ENCODE measurements at places on chromosomes 1 and 21.

GRCh38 chr1:90936061-90936460 is 85.8 kb downstream of the ZNF644 start:
- no peak for DNase-seq

DNA sequence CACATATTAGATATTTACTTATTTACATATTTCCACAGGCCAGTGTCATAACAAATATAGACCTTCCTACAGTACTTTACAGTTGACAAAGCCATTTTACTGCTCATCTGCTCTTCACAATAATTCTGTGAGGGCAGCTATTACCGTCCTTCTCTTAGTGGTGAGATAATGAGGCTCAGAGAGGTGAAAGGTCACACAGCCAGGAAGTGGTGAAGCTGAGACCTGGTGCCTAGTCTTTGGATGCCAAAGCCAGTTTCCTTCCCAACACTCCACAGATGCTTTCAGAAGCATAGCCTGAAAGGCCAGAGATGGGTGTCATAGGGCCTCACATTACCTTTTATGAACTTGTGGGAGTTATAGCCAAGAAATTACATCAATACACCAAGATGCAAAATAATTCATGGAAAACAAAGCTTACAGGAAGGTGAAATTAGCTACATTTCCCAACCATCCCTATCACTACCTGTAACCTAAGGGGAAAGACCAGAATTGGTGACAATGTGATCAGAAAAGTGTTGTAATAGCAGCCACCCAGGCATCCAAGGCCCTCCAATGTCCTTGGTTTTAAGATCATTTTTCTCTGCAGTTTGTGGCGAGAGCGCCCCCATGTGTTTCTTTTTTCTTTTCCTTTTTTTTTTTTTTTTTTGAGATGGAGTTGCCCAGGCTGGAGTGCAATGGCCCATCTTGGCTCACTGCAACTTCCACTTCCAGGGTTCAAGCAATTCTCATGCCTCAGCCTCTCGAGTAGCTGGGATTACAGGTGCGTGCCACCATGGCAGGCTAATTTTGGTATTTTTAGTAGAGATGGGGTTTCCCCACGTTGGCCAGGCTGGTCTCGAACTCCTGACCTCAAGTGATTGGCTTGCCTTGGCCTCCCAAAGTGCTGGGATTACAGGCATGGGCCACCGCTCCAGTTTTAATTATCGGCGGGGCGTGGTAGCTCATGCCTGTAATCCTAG is 26.5 kb upstream of the RPL11 start:
- no peak for DNase-seq

DNA sequence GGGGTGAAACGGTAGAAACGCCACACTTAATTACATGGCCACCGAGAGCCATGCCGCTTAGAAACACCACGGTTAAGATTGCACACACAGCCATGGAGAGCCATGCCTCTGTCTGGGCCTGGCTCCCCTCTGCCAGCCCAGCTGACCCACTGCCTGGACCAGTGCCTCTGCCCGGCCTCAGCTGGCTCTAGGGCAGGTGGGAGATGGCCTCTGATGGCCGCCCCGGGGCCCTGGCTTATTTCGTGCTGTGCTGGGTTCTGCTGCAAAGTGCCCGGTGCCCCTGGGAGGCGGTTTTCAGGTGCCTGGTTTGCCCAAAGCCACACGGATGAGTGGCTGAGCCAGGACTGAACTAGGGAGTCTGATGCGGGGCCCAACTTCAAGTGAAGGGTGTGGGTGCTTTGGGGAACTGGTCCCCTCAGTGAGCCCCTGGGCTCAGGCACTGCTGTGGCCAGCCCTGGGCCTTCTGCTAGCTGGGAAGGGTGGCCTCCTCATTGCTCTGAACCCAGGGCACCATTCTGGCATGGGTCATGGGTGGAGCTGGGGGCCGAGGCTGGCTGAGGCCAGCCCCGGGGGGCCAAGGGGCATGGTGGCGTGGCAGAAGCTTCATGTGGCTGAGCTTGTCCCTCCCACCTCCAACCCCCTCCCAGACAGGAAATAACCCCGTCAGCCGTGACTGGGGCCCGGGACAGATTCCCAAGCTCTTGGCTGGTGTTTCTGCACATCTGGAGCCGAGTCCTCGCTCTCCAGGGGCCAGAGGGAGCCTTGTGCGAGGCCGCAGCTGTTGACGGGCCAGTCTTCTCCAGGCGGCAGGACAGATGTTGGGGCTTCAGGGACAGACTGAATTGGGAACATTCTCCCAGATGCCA is 1.9 kb upstream of the GPR153 start:
- DNase-seq, result no peak

DNA sequence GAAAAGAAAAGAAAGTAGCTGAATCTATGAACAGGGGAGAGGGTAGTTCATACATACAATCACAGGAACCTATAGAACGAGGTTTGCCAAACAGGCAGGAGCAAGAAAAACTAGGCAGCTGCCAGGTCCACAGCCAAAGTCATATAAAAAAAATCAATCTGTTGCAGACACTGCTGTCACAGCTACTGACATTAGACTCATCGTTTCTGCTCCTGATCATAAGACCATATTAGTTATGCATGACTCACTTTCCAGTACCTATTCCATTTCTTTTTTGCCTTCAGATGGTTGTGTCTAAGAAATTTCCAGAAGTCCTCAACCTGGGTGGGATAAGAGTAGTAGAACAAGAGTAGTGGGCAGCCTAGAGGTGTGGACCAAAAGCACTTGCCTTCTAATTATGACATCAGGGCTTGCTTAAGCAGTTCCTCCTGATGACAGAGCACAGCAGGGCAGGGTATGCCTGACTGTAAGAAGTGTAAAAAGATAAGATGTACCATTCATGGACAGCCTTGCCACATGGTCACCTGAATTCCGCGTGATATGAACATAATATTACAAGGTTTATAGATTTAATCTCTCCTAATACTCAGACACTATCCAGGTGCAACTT is 323.2 kb upstream of the SGIP1 start:
- DNase-seq, result no peak

DNA sequence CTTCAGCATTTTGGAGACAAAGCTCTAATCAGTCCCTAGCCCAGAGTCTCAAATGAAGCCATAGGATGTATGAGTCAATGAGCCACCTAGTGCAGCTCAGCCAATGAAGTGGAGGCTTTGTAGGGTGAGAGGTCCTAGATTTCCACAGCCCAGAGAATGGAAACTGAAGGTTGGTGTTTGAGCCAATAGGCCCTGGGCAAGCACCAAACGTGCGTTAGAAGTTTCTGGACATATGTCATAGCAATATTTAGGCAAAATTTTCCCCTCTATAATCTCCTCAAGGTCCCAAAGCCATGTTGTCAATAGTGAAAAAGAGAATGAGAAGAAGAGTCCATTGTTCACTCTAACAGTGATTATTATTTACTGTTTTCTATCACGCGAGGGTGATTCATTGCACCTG is 361.3 kb downstream of the PLPP3 start:
- DNase-seq, result no peak

- peak; percentile 14 for DNase-seq
Observed at GRCh38 chr1:215146240-215146975, 63.9 kb downstream of the KCNK2 start.

DNA sequence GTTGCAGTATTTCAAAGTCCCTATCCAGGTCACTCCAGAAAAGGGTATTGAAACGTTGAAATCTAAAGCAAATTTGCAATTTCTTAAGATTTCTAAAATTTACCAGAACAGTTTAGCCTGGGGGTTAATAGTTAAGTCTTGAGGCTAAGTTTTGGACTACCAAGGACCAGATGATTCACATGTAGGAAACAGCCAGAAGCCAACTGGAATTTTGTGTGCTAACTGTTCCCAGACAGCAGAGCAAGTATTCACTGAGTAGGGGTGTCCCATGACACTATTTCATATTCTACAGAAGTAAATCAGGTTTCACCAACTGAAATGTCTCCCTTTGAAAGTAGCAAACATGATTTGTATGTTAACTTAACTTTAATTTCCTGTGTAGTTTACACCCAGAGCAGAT is 11.5 kb upstream of the C1orf105 start:
- DNase-seq, result no peak

DNA sequence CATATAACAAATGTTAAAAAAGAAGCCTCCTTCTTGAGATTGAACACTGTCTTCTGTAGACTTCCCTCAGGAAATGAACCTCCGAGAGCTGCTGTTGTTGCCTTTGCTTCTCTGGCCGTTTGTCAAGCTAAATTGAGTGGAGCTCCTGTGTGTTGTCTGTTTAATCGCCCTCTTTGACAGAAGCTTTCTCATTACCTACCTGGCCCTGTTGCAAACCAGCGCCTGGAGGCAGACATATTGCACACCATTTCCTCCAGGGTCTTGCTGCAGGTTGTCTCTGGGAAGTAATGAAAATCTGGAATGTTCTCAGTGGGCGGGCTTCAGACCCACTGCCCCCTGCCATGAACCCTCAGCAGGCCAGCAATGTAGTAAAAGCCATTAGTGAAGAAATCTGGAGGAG is 83.3 kb downstream of the GABPA start:
- no peak for DNase-seq

- no peak for DNase-seq
Observed at GRCh38 chr1:39488012-39488545, 3.4 kb upstream of the BMP8A start.

DNA sequence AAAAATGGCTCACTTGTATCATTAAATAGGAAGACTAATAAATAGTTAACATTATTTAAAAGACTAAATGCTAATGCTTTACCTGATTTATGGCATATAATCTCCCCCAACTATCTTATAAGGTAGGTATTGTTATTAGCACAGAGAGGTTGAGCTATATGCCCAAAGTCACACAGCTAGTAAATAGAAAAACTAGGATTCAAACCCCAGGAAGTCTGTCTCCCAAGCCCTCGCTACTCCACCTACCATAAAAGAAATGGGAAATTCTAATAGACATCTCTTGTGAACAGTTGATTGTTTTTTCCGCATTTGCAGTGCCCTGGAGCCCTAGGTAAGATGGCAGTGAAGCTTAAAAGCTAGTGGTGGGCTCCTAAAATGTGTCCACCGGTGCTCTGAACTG is 65.2 kb upstream of the SOD1 start:
- DNase-seq, result no peak

GRCh38 chr1:227451954-227452353 is 111.4 kb upstream of the ZNF678 start:
- no peak for DNase-seq

DNA sequence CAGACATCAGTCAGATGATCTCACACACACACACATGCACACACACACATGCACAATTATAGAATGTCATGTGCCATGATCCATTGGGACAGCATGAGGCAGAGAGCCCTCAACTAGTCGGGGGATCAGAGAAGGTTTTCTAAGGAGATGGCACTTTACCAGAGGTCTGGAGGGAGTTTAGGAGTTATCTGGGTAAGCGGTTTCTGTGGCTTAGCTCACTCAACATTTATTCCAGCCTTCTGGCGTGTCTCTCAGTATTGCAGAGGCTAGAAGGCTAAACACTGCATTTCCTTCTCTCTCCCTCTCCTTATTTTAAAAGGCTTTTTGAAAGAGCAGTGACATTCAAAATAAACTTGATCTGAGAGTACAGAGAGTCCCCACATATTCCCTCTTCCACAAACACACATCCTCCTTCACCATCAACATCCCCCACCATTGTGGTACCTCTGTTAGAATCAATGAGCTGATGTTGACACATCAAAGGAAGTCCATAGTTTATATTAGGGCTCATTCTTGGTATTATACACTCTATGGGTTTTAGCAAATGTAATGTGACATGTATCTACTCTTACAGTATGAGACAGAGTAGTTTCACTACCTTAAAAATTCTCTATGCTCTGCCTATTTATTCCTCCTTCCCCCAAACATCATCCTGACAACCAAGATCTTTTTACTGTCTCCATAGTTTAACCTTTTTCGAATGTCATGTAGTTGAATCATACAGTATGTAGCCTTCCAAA is 9.0 kb upstream of the PLA2G2A start:
- DNase-seq, result no peak

GRCh38 chr1:41648844-41649243 is 164.4 kb upstream of the EDN2 start:
- DNase-seq, result no peak

DNA sequence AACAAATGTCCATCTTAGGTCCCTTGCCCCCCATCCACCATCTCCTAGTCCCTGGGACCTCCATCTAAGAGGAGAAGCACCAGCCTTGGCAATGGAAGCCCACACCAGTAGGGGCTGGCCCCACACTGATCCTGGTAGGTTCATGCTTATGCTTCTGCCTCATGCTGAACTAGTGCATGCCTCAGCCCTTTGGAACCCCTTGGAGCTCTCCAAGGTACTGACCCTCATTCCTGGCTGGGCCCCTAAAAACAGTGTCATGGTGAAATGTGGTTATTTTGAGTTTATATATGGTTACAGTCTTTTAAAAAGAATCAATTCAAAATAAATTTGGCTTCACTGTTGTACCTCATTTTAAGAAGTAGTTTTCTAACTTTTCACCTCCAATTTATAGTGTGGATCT is 108.3 kb downstream of the HIVEP3 start:
- no peak for DNase-seq

DNA sequence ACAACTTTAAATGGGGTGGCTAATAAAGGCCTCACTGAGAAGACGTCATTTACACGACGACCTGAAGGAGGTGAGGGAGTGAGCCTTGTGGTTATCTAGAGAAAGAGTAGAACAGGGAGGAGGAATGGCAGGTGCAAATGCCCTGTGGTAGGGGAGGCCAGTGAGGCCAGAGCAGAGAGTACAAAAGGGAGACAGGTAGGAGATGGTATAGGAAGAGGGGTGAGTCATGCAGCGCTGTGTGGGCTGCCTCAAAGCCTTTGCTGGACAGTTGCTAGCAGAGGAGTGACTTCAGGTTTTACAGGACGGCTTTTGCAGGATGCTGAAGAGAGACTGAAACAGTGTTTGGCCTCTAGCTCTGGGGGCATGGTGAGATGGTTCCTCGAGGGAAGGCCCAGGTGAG is 116.0 kb downstream of the IER5 start:
- no peak for DNase-seq

DNA sequence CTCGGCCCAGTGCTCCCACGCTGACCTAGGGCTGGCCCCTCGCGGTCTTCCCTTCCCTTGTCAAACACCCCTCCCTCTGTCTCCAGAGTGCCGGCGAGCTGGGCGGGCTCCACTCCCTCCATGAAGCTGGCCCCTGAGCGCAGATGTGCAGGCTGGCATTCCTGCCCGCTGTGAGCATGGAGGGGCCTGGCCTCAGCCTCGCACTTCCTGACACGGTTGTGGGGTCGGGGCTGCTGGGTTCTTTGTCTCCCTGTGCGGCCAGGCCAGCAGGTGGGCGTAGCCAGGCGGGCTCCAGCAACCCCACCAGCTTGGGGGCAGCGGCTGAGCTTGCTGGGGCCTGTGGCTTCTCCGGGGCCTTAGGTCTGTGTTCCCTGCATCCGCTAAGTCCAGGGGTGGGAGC is 14.2 kb upstream of the PEX10 start:
- no peak for DNase-seq

DNA sequence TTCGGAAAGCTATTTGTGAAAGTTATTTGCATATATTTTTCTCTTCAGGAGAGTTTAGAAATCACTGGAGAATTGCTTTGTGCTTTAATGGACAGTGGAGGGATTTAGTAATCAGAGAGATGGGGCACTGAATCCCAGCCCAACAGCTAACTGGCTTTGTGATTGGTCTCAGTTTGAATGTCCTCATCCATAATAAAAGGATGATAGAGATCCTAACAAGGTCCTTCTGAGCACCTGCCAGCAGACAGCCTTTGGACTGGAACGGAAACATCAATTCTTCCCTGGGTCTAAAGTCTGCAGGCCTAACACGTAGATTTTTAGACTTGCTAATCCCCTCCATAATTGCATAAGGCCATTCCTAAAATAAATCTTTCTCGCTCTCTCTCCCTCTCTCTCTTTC is 112.0 kb upstream of the ADAMTS5 start:
- no peak for DNase-seq

Measured in pons (tissue), 1 donor.